ENCODE measurements at places on chromosomes 7 and 10.
A peak's percentile ranks its signal among the peaks of the same experiment; 100 is the strongest.

DNA sequence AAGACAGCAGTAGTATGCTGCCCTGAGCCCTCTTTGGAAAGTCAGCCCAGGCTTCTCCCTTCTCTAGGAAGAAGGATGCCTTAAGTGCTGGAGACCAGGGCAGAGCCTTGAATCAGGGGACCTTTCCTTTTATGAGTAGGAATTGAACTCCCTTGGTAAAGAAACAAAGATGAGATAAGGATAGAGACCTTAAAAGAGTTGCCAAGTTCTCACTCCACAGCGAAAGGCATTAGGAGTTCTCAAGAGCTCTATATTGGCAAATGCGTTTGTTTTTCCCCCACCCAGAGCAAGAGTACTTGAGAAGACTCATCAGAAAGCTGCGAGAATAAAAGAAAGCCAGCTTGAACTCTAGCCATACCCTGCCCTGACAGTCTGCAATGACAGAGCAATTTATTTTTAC lies 72.9 kb upstream of the OGDHL start:
- no peak for DNase-seq

DNA sequence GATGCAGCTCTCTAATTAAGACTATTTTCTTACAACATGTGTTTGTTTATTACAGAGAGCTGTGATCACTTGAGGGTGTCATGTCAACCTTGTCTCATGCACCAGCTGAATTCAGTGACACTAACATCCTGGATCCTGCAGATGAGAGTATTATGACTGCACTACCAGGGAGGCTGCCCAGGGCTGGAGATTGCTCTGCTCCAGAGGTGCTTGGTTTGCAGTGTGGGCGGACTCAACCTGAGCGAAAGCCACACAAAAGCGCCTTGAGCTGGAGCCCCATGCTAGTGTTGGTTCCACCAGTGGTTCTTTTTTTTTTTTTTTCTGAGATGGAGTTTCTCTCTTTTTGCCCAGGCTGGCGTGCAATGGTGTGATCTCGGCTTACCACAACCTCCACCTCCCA lies 33.8 kb upstream of the ATXN7L1 start:
- peak; percentile 17 for DNase-seq

DNA sequence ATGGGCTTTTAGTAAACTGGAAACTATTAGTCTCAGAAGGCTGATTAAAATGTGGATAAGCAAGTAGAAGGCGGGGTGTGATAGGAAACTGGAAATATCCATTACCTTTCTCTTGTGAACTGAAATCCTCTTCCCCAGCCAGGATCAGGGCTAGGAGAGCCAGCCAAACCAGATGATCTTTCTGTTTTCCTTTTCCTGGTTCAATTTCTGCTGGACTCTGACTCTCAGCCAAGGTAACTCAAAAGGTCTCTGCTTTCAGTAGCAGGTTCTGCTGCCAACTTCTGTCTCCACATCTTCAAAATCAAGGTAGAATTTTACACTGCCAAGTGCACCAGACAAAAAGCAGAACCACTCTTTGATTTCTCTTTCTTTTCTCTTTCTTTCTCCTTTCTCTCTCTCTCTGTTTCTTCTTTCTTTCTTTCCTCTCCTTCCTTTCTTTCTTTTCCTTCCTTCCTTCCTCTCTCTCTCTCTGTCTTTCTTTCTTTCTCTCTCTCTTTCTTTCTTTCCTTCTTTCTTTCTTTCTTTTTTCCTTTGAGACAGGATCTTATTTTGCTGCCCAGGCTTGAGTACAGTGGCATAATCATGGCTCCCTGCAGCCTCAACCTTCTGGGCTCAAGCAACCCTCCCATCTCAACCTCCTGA lies 30.8 kb downstream of the OTUD1 start:
- no peak for DNase-seq

- DNase-seq: no peak
Measured at GRCh38 chr7:83941300-83941699, 253.3 kb downstream of the SEMA3A start.

- no peak for DNase-seq
Measured at GRCh38 chr10:21488246-21488956, 37.1 kb downstream of the SKIDA1 start.

DNA sequence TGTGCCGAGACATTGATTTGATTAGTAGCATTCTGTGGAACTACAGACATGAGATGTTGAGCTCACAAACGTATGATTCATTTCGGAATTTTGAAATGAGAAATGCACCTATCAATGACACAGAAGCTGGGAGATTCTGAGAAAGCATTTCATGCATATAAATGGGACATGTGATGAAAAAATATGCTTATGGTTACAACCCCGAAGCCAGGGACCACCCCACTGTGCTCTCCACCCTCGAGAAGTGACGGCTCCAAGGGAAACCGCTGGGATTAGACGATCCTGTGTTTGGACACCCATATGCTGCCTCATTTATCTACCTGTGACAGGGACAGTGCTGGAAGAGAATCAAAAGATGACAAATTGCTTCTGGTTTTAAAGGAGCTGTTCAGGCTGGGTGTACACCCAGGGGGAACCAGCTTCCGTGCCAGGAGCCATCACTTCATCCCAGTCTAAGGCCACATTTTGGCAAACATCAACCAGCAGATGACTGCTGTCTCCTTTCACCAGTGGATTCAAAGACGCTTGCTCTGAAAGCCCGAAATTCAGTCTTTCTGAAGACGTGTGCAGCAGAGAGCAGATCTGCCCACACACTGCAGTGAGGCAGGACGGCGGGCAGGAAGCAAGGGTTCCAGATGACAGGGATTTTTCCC lies 109.9 kb downstream of the ATXN7L1 start:
- peak; percentile 87 for DNase-seq

DNA sequence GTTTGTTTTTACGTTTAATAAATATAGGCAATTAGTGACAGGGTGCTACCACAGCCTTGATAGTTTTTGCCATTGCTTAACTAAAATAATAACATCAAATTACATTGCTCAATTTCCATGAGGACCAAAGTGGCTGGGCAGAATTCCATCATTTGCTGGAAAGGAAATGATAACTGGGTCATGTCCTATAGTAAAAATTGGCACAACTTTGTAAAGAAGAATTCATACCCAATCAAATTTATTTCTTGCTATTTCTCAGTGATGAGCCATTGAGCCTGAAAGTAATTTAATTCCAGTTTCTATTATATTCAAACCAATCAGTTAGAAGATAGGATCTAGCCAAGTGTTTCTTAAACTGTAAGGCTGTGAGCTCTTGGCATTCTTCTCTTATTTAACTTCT lies 102.2 kb upstream of the CTTNBP2 start:
- DNase-seq: no peak

- DNase-seq: no peak
Measured at GRCh38 chr10:43013065-43013464, 63.8 kb upstream of the RET start.

GRCh38 chr10:50574305-50574704 lies 49.5 kb downstream of the SGMS1 start:
- no peak for DNase-seq

DNA sequence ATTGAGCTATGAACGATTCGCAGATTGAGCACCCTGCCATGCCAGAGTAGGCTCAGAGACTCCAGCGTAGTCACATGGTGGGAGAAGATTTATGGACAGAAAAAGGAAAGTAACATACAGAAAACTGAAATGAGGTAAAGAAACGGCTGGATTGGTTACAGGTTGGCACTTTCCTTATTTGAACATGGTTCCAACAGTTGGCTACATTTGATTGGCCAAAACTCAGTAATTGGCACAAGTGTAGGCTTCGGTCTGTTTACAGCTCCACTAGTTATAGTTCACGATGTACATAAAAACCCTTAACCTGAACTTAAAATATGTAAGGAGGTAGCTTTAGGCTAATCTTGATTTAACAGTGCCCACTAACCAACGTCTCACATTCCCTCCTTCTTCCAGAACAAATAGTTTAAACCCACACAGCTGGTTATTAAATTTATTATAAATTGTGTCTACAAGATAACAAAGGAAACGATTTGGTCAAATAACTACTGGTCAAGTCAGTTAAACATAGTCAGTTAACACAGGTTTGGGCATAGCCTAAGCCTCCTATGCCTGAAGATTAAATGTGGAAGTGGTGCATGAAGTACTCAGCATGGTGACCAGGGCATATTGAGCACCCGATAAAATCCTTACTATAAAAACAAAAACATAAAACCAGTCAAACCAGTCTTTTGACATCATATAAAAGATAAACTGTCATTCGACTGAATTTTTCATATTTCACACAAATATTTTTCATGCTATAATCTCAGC lies 17.9 kb upstream of the MTERF1 start:
- DNase-seq: no peak

DNA sequence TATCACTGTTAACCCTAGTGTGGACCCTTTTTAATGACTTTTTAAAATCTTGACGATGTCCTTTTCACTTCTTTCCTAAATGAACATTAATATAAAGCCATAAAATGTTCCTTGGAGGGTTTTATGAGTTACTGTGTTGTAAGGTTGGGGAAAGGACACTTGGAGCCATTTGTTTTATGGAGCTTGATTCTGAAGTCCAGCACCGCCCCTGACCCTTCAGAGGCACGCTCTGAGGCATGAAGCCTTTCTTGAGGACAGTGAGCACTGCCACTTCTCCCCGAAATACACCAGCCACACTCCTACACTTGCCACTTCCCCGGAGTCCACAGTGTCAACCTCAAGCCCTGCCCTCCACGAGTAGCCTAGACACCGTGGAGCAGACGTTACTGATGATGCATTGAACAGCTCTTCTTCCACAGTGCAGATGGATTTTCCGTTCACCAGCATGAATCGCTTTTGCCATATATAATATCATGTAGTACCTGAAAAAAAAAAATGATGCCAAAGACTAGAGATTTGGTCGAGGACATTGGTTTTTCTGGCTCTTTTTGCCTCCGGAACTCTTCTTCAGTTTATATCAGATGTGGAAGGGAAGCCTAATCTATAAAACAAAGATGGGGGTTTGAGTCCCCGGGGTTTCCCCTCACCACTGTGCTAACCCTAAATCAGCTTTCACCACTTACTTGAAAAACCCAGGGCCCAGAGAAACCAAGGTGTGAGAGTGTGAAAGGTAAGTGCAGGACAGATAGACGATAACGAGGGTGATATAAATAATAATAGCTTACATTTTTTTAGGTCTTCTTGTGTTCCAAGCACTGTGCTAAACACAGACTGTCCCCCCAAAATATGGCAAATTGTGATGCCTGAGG lies 652.6 kb upstream of the GALNT17 start:
- DNase-seq: no peak

- DNase-seq: peak; percentile 79
Measured at GRCh38 chr7:149865437-149865836, 8.3 kb upstream of the ATP6V0E2 start.

- DNase-seq: no peak
Measured at GRCh38 chr7:84187087-84187805, 7.3 kb downstream of the SEMA3A start.

DNA sequence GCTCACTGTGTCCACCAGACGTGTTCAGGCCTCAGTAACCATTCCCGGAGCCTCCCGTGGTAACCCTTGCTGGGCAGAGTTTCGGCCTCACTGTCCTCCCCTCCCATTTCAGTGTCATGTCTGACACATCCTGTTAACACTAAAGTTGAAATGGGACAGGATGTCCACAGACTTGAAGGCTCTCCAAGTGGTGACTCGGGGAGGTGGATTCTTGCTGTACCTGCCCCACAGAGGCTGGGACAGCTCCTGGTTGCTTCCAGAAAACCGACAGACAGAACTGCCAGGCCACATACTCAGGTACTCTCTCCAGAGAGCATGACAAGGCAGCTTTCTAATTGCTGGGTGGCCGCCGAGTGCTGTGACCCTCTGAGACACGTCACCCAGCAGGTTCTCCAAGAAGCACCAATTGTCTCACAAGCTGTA lies 17.9 kb upstream of the CYTH3 start:
- DNase-seq: no peak

- peak; percentile 66 for DNase-seq
Measured at GRCh38 chr10:124650820-124651401, 93.3 kb downstream of the FAM53B start.

DNA sequence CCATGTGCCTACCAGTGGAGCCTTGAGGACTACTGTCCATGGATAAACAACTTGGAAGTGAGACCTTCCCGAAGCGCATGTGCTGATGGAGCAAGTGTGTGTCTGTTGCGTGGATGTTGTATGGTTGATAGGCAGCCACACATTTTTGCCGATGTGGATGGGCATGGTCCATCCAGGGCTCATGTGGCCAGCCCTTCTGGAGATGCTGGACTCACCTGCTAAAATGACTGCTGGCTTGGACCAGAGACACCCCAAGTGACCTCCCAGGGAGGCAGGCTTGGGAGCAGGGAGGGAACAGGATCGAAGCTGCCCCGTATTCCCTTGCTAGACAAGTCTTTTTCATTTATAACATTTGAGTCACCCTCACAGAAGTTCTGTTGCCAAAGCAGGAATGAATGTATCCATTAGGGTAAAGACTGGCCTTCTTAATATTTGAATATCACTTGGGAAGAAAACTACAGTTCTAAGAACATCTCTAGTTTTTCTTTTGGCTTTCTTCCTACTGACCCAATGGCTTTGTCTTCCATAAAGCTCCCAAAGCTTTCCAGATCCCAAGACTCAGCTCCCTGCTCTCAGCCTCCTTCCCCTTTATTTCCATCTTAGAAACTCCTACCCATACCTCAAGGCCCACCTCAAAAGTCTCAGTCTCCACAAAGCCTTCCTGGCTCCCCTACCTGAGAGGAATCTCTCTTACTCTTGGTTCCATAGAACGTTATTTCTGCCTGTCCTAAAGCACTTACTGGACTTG lies 3.0 kb downstream of the PTPRE start:
- DNase-seq: no peak

GRCh38 chr10:7626283-7626682 lies 40.5 kb downstream of the ITIH5 start:
- no peak for DNase-seq

DNA sequence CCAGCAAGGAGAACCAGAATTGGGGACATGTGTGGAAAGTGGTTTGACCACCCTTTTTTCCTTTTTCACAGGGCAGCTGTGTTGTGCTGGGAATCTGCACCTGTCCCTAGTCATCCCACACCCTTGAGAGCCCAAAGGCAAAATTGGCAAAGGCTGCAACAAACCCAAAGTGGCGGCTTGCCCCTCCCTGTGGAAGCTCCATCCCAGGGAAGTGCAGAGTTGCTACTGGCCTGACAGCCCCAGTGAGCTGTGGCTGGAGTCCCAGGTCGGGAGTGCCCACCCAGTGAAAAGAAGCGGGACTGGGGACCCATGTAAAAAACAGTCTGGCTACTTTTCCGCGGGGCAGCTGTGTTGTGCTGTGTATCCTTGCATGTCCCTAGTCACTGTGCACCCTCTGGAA lies 109.1 kb upstream of the GRM3 start:
- no peak for DNase-seq
